SJCRH30 (cell line): ENCODE measurements at places on chromosomes 5 and 9. TPM values are rescaled to one million over a fixed set of nuclear protein-coding genes. Genes with fewer than 3 reads are reported as not detected.
A peak's percentile ranks its signal among the peaks of the same experiment; 100 is the strongest.

The CATSPER3 gene
- not detected in 2 replicates for total RNA-seq

The SPINK13 gene
- not detected in 2 replicates for total RNA-seq

The PCDHA10 gene
- 0.05 and 0.16 TPM in 2 replicates for total RNA-seq

The PDLIM4 gene
- total RNA-seq: 65.4 and 66.3 TPM in 2 replicates

The LHX6 gene
- total RNA-seq: 6.1 and 6.3 TPM in 2 replicates

The SAPCD2 gene
- 69.7 and 71.0 TPM in 2 replicates for total RNA-seq

The TMEM171 gene
- total RNA-seq: not detected in 2 replicates

The SNCB gene
- total RNA-seq: not detected in 2 replicates

The FOXE1 gene
- total RNA-seq: not detected in 2 replicates

The ARAP3 gene
- total RNA-seq: 5.8 and 6.2 TPM in 2 replicates

The PCDHGA2 gene
- 0.71 and 1.0 TPM in 2 replicates for total RNA-seq

The GFRA3 gene
- total RNA-seq: 0.15 TPM in 1 of 2 replicates, not detected in the other

The ADRB2 gene
- 0.08 and 0.10 TPM in 2 replicates for total RNA-seq

- peaks cover 29% of the 10 kb centered on the region for H3K4me1 ChIP-seq
- H3K27ac ChIP-seq: no peak overlapping the region
- H3K27me3 ChIP-seq: no peaks in the 10 kb centered on the region
Observed at GRCh38 chr5:68455216-68455615, 239.7 kb downstream of the PIK3R1 start.

- H3K36me3 ChIP-seq: peaks cover 22% of the 10 kb centered on the region
- H3K27me3 ChIP-seq: no peaks in the 10 kb centered on the region
- no peak for DNase-seq
- no peak overlapping the region for H3K4me3 ChIP-seq
- no peaks in the 10 kb centered on the region for H3K4me1 ChIP-seq
- no peak overlapping the region for H3K27ac ChIP-seq
Observed at GRCh38 chr9:71690063-71690688, 78.1 kb downstream of the CEMIP2 start.

- no peak overlapping the region for H3K4me3 ChIP-seq
- H3K4me1 ChIP-seq: peaks cover 3% of the 10 kb centered on the region; the same call in 1 of the 2 replicates
- H3K27ac ChIP-seq: no peak overlapping the region
- no peaks in the 10 kb centered on the region for H3K36me3 ChIP-seq
- no peaks in the 10 kb centered on the region for H3K27me3 ChIP-seq
- DNase-seq: no peak
Observed at GRCh38 chr5:132069994-132070393, 3.6 kb upstream of the CSF2 start.

GRCh38 chr9:135929656-135930445, 22.5 kb upstream of the CAMSAP1 start:
- H3K4me1 ChIP-seq: no peaks in the 10 kb centered on the region
- H3K36me3 ChIP-seq: peaks cover 30% of the 10 kb centered on the region
- no peak overlapping the region for H3K4me3 ChIP-seq
- no peak for DNase-seq
- H3K27ac ChIP-seq: no peak overlapping the region

GRCh38 chr5:171269717-171270116, 39.3 kb upstream of the TLX3 start:
- no peak for DNase-seq
- 0 out of 2 replicates have a peak, but pooled peaks cover 2% of the 10 kb centered on the region for H3K36me3 ChIP-seq
- no peaks in the 10 kb centered on the region for H3K27me3 ChIP-seq
- no peak overlapping the region for H3K4me3 ChIP-seq
- H3K27ac ChIP-seq: no peak overlapping the region
- H3K4me1 ChIP-seq: peaks cover under 1% of the 10 kb centered on the region; the same call in 1 of the 2 replicates

- H3K27ac ChIP-seq: no peak overlapping the region
- H3K4me1 ChIP-seq: peaks cover 19% of the 10 kb centered on the region
- H3K36me3 ChIP-seq: no peaks in the 10 kb centered on the region
- H3K27me3 ChIP-seq: no peaks in the 10 kb centered on the region
- no peak overlapping the region for H3K4me3 ChIP-seq
Observed at GRCh38 chr5:74588415-74588814, 52.1 kb downstream of the ENC1 start.

- no peak overlapping the region for H3K27ac ChIP-seq
- no peak overlapping the region for H3K4me3 ChIP-seq
- no peaks in the 10 kb centered on the region for H3K27me3 ChIP-seq
- no peak for DNase-seq
- H3K4me1 ChIP-seq: peaks cover 10% of the 10 kb centered on the region
Observed at GRCh38 chr5:125526966-125527365, 780.5 kb upstream of the ZNF608 start.

DNA sequence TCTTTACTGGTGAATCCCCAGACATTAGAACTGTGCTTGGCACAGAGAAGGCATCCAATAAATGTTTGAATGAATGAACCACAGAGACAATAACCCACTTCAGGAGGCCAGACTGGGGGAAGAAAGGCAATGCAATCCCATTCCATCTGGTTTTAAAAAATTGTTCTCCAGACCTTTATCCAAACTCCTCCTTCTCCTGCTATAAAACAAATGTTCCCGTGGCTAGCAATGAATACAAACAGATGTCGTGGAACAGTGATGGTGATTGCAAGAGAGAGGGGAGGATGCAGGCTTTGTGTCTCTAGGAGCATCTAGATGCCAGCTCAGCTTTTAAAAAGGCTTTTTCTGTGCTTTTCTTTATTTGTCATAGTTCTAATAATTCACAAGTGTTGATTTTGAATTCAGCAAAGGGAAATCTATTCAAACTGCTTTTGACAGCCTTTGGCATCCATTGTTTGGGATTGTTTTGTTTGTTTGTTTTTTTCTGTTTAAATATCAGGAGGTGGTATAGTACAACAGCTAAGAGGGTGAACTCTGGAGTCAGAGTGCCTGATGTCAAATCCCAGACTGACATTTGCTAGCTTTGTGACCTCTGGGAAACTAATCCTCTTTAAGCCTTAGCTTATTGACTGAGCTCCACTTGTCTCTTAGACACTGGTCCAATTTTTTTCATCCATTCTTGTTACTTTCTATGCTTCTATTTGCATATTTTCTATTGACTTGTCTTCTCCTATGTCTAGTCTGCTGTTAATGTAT, 59.1 kb downstream of the TNFSF15 start:
- peaks cover 6% of the 10 kb centered on the region for H3K4me1 ChIP-seq
- no peak for DNase-seq
- no peak overlapping the region for H3K4me3 ChIP-seq
- no peak overlapping the region for H3K27ac ChIP-seq
- H3K27me3 ChIP-seq: no peaks in the 10 kb centered on the region
- H3K36me3 ChIP-seq: no peaks in the 10 kb centered on the region

DNA sequence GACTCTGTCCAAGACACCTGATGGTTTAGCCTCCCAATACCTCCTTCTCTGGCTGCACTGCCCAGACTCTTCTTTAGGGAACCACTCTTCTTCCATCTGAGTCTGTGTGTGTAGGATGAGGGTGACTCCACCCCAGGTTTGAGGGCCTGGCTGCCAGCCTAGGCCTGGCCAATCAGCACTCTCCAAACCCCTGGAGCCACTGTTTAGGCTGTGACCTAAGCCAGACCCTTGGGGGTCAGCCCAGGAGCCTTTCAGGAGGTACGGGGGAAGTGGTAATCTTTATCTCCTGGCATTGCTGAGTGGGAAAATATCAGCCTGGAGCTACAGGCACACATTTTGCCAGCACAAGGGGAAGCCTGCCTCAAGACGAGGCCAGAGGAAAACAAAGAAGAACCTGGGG, 6.2 kb upstream of the ERGIC1 start:
- peaks cover 23% of the 10 kb centered on the region for H3K4me1 ChIP-seq
- H3K36me3 ChIP-seq: no peaks in the 10 kb centered on the region
- H3K27ac ChIP-seq: no peak overlapping the region
- no peak overlapping the region for H3K4me3 ChIP-seq

- no peak overlapping the region for H3K4me3 ChIP-seq
- H3K4me1 ChIP-seq: peaks cover 11% of the 10 kb centered on the region
- no peaks in the 10 kb centered on the region for H3K36me3 ChIP-seq
- H3K27me3 ChIP-seq: no peaks in the 10 kb centered on the region
- no peak overlapping the region for H3K27ac ChIP-seq
Observed at GRCh38 chr9:95125652-95126051, 191.9 kb downstream of the FANCC start.

DNA sequence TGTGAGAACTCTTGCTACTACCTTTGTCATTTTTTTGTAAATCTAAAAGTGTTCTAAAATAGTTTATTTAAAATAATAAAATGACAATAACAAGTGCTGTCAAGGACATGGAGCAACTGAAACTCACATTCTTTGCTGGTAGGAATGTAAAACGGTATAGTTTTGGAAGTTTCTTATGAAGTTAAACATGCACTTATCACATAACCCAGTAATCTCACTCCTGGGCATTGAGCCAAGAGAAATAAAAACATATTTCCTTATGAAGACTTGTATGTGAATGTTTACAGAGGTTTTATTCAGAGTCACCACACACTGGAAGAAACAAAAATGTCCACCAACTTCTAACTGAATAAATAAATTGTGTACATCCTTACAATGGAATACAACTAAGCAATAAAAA, 46.0 kb upstream of the COL15A1 start:
- H3K36me3 ChIP-seq: no peaks in the 10 kb centered on the region
- H3K27me3 ChIP-seq: no peaks in the 10 kb centered on the region
- no peak overlapping the region for H3K27ac ChIP-seq

- H3K27me3 ChIP-seq: no peaks in the 10 kb centered on the region
- no peak overlapping the region for H3K4me3 ChIP-seq
- H3K36me3 ChIP-seq: no peaks in the 10 kb centered on the region
- no peak overlapping the region for H3K27ac ChIP-seq
Observed at GRCh38 chr9:3434594-3434993, 91.2 kb downstream of the RFX3 start.

- peak overlapping the region; percentile 56; the same call in 1 of the 2 replicates for H3K27ac ChIP-seq
- H3K4me3 ChIP-seq: no peak overlapping the region
- no peaks in the 10 kb centered on the region for H3K27me3 ChIP-seq
Observed at GRCh38 chr9:37996819-37997217, 72.2 kb downstream of the SHB start.

DNA sequence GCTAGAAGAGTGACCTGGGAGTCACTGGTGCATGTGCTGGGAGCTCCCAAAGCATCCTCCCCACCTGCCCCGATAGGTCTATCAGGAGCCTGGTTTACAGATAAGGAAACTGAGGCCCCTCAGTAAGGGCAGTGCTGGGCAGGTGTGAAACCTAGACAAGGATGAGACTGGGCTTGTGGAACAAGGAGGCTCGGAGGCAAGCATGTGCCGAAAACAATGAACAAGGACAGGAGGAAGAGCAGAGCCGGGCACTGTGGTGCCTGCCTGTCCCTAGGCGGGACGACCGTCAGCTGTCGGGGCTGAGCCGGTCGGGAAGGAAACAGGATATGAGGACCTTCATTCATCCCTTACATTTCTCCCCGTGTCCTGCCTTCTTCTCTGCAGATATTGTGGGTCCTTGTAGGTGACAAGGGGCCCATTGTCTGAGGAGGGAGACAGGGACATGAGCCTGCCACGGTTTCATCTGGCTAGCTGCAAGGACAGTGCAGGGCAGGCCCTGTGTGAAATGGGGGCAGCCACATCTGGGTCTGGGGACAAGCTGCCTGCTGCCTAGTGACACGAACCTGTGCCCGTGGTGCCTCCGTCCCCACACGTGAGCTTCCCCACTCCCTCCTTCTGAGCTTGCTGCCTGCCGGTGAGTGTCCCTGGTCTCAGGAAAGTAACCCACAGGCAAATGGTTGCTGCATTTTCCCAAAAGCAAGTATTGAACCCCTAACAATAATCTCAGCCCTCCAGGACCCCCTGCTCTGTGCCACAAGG, 18.6 kb downstream of the FGD3 start:
- no peaks in the 10 kb centered on the region for H3K36me3 ChIP-seq
- H3K4me3 ChIP-seq: no peak overlapping the region

- no peaks in the 10 kb centered on the region for H3K36me3 ChIP-seq
- no peaks in the 10 kb centered on the region for H3K4me1 ChIP-seq
Observed at GRCh38 chr5:122756264-122756911, 18.5 kb upstream of the SNX2 start.

- H3K36me3 ChIP-seq: no peaks in the 10 kb centered on the region
- DNase-seq: no peak
- H3K4me1 ChIP-seq: peaks cover 5% of the 10 kb centered on the region
- H3K27me3 ChIP-seq: no peaks in the 10 kb centered on the region
- no peak overlapping the region for H3K4me3 ChIP-seq
- H3K27ac ChIP-seq: no peak overlapping the region
Observed at GRCh38 chr9:78365748-78366697, 69.1 kb downstream of the PSAT1 start.

DNA sequence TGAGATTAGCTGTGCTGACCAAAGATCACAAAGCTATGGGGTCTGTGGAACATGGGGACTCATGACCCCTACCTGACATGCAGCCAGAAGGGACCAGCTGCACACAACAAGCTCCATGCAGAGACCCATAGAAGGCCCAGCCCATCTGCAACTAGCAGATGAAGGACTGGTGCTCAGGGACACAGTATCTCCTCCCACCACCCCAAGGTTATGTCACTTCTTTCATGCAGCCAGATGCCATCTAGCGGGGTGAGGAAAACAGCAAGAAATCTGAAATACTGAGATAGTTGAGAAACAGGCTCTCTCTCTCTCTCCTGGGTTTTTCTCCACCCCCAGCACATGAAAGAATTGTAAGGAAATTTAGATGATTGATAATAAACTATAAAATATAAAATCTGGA, 161.3 kb upstream of the DAPK1 start:
- no peak for DNase-seq
- no peak overlapping the region for H3K27ac ChIP-seq
- H3K36me3 ChIP-seq: no peaks in the 10 kb centered on the region

GRCh38 chr5:158917731-158918130, 182.0 kb downstream of the EBF1 start:
- no peaks in the 10 kb centered on the region for H3K36me3 ChIP-seq
- no peaks in the 10 kb centered on the region for H3K4me1 ChIP-seq
- H3K27me3 ChIP-seq: no peaks in the 10 kb centered on the region
- DNase-seq: no peak

- H3K36me3 ChIP-seq: no peaks in the 10 kb centered on the region
- H3K27me3 ChIP-seq: no peaks in the 10 kb centered on the region
- H3K4me3 ChIP-seq: no peak overlapping the region
- no peak for DNase-seq
- peaks cover 8% of the 10 kb centered on the region for H3K4me1 ChIP-seq
- H3K27ac ChIP-seq: no peak overlapping the region
Observed at GRCh38 chr9:115350548-115350947, 232.6 kb upstream of the TNC start.

DNA sequence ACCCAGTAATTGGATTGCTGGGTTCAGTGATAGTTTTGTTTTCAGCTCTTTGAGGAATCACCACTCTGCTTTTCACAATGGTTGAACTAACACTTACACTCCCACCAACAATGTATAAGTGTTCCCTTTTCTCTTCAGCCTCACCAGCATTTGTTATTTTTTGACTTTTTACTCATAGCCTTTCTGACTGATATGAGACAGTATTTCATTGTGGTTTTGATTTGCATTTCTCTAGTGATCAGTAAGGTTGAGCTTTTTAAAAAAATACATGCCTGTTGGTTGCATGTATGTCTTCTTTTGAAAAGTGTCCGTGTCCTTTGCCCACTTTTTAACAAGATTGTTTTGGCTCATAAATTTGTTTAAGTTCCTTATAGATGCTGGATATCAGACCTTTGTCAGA, 185.7 kb upstream of the CCNH start:
- H3K27me3 ChIP-seq: no peaks in the 10 kb centered on the region
- no peak for DNase-seq
- H3K4me1 ChIP-seq: no peaks in the 10 kb centered on the region
- no peak overlapping the region for H3K4me3 ChIP-seq
- no peaks in the 10 kb centered on the region for H3K36me3 ChIP-seq

GRCh38 chr9:3549225-3549624, 23.4 kb upstream of the RFX3 start:
- no peaks in the 10 kb centered on the region for H3K4me1 ChIP-seq
- no peaks in the 10 kb centered on the region for H3K27me3 ChIP-seq
- H3K27ac ChIP-seq: no peak overlapping the region
- H3K36me3 ChIP-seq: no peaks in the 10 kb centered on the region
- no peak overlapping the region for H3K4me3 ChIP-seq
- DNase-seq: no peak

GRCh38 chr9:123662057-123662776, 267.7 kb downstream of the DENND1A start:
- no peak for DNase-seq
- H3K27ac ChIP-seq: no peak overlapping the region
- peaks cover 8% of the 10 kb centered on the region for H3K36me3 ChIP-seq
- no peak overlapping the region for H3K4me3 ChIP-seq
